ENCODE measurements at places on chromosomes 5 and 9.

GRCh38 chr9:136193891-136194279, 11.0 kb downstream of the LHX3 start:
- DNase-seq = no peak

GRCh38 chr9:74644023-74644422, 146.9 kb downstream of the RORB start:
- DNase-seq = no peak

- DNase-seq = no peak
These were observed 116.9 kb downstream of the NPR3 start for GRCh38 chr5:32827981-32828380.

DNA sequence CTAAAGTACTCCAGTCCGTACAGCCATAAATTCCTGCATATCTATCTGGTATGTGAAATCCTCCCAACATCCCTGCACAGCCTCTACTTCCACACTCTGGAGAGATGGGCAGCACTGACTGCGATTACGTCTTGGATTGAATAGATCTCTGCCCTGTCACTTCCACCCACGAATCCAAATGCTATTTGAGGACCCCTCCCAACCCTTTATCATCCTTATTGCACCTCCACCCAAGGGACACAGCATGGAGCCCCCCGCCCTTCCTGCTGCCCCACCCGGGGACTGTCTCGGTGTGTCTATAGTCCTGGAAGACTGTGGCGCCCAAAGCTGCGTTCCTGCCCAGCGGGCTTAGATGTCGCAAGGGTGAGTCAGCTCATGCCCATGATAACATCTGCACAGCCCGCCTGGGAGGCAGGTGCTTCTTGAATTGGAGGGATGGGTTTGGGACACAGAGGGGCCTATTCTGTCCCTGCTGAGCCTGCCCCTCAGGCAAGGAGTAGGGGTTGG, 105.7 kb upstream of the HAND1 start:
- DNase-seq = peak; percentile 91

DNA sequence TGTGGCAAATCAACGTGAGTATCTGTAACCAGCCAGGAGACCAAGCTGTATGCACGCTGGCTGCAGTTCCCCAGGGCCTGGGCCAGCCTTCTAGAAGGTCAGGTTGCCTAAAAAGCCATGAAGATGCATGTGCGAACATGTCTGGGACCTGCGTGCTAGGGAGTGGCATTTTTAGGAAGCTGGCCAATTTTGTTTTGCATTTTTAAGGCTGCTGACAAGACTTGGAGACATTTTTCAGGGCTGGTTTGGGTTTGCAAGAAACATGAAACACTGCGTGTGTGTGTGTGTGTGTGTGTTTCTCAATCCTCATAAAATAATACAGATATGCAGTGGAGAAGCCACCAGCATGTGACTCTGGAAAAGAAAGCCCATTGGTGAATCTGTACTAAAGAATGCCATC, 5.1 kb downstream of the TGFBI start:
- DNase-seq = no peak

GRCh38 chr9:76290555-76290954, 103.7 kb downstream of the RFK start:
- no peak for DNase-seq

- DNase-seq = no peak
These were observed 303.0 kb upstream of the CDH9 start for GRCh38 chr5:27341342-27341741.

- DNase-seq = no peak
These were observed 2.8 kb downstream of the DCAF12 start for GRCh38 chr9:34123682-34124081.

- no peak for DNase-seq
These were observed 134.2 kb downstream of the KCNIP1 start for GRCh38 chr5:170638051-170638450.

DNA sequence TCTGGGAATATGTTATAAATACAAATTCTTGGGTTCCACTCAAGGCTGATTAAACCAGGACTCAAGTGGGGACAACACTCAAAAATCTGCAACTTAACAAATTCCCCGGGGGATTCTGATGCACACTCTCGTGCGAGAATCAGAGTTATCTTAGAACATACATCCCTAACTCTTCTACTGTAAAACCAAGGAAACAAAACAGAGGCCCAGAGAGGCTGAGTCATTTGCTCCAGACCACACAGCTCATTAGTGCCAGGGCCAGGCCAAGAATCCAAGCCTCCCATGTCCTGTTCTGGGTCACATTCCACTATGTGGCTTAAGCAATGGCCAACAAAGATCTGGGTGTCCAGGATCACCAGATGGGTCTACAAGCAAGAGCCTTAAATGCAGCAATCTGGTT, 166.0 kb downstream of the ADAMTS12 start:
- no peak for DNase-seq

DNA sequence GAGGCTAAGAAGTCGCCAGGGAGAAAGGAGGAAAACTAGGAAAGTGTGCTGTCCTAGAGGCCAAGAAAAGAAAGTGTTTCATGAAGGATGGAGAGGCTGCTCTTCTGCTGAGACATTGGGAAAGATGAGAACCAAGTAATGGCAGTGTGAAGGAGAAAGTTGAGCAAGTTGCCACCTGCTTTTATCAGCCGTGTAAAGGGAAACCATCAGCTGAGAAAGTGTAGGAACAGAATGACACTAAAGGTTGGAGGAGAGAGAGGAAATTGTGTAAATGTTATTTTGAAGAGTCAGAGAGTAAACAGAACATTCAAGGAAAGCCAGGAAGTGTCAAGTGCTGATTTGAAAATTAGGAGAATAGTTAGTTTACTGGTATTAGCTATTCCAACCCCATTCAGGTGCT, 125.0 kb downstream of the CEMIP2 start:
- no peak for DNase-seq

GRCh38 chr5:143316337-143316736, 87.1 kb downstream of the NR3C1 start:
- no peak for DNase-seq

GRCh38 chr5:157198277-157198986, 17.8 kb downstream of the ITK start:
- no peak for DNase-seq

DNA sequence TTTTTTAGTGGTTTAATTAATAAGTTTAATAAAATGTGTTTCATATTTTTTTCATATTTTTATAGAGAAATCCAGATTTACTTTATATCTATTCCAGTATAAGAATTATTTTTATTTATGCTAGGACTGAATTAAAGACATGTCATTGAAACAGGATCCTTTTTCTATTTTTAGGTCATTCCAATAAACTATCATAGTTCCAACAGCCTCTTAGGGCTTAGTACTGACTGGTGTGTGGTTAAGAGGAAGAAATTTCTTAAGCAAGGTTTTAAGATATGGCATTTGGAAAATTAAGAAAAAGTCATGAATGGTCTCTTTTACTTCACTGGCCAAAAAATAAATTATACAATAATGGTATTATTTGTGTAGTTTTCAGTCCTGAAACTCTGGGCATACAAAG, 31.2 kb upstream of the PRR16 start:
- no peak for DNase-seq

- DNase-seq = peak; percentile 80
These were observed 20.8 kb downstream of the OBP2B start for GRCh38 chr9:133188006-133188842.

DNA sequence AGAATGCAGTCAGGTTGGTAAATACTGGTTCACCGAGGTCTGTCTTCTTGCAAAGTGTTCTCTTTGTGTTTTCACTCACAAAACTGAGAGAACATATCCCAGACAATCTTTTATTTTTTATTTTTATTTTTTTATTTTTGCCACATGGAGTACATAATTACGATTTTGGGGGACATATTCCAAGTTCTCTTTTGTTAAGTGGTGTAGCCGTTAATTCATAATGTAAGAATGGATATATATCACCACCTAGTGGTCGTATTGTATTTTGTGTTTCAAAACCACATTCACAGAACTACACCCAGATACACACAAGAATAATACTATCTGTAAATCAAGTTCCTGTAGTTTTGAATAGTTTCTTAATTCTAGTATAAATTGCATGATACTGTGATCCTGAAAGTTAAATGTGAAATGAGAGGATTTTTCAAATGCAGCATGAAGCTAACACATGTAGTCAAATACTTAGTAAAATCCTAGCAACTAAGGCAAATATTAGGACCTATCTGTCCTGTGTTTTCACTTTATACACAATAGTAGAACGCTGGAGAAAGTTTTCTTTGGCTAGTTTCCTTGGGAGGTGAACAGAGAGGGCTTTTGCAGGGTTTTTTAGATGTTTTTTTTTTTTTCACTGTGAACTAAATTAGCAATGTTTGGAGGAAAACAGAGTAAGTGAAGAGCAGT, 92.7 kb downstream of the VCAN start:
- no peak for DNase-seq

- DNase-seq = no peak
These were observed 108.3 kb upstream of the MSX2 start for GRCh38 chr5:174616036-174616435.

DNA sequence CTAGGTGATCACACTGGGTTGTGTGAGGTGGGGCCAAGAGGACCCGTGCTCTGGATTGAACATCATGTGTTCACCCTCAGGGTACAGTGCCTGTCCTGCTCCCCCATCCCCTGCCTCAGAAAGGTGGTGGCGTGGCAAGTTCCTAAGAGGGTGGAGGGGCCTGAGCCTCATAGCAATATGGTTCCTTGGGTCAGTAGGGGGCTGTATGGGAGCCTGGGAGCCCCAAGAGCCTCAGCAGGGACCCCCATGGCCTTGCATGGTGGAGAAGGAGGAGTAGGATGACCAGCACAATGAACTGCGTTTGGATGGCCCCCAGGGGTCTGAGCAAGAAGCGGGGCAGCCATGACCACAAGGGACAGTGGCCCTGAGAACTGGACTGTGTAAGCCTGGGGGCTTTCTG, 89.6 kb upstream of the SHB start:
- no peak for DNase-seq

GRCh38 chr5:39024005-39024404, 50.2 kb downstream of the RICTOR start:
- DNase-seq = no peak

GRCh38 chr5:53259176-53259575, 149.6 kb upstream of the MOCS2 start:
- DNase-seq = no peak

DNA sequence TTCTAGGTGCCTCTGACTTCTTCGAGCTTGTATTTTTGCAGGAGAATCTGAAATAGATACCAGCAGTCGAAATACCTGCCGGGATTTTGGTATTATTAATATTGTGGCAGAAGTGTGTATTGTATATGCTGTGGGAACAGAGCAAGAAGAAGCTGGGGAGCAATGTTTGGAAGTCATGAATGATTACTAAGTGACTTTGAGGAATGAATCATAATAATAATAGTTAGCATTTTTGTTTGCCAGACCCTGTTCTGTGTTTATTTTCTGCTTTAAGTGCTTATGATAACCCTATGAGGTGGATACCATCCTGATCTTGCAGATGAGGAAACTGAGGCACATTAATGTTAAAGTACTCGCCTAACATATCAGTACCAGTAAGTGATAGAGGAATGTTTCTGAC, 32.4 kb downstream of the RAB24 start:
- no peak for DNase-seq

GRCh38 chr5:128318691-128319090, 219.4 kb downstream of the FBN2 start:
- DNase-seq = no peak

DNA sequence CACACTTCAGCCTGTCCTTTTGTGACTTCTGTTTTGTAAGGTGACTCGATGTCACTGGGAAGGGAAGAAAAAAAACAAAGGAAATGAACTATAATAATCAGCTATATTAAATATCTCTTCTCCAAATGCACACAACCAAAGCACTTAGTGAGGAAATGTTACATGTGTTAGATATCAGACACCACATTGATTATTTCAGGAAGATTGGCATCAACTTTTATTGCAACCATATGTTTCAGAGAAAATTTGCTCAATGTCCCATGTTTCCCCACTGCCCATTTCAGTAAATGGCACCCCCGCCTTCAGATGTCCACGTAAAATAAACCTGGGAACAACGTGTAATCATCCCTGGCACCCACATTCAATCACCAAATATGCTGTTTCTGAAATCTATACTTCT, 151.8 kb downstream of the EPB41L4A start:
- DNase-seq = no peak

DNA sequence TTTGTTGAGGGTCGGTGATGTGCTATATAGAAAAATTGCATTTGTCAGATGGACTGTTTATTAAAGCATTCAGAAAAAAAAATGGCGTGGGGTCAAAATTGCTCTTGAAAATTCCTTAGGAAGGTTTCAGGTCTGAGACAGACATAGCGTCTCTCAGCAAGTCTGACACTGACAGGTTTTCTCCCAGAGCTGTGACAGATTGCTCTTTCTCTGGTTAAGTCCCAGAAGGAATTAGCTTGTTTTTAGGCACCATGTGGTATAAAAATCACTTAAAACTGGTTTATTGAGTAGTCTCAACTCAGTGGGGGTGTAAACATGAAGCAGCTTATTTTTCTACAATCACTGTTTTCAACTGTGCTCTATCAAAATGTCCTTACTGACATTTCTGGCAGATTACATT, 1379.8 kb downstream of the MAT2B start:
- no peak for DNase-seq

GRCh38 chr9:131169563-131170240, 44.3 kb downstream of the NUP214 start:
- DNase-seq = no peak

- no peak for DNase-seq
These were observed 10.7 kb downstream of the STK32A start for GRCh38 chr5:147245381-147246165.

GRCh38 chr5:58043032-58043945, 416.6 kb downstream of the PLK2 start:
- DNase-seq = peak; percentile 8

DNA sequence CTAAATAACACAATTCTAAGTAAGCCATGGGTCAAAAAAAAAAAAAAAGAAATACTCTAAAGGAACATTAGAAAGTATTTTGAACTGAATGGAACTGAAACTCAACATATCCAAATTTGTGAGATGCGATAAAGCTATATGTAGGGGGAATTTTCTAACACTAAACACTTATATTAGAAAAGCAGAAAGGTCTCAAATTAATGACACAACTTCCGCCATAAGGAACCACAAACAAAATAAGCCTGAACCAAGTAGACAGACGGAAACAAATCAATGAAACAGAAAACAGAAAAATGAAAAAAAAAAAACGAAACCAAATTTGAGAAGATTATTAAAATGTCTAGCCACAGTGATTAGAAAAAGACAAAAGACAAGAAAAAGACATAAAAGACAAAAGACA, 39.9 kb downstream of the ADAMTS6 start:
- no peak for DNase-seq

DNA sequence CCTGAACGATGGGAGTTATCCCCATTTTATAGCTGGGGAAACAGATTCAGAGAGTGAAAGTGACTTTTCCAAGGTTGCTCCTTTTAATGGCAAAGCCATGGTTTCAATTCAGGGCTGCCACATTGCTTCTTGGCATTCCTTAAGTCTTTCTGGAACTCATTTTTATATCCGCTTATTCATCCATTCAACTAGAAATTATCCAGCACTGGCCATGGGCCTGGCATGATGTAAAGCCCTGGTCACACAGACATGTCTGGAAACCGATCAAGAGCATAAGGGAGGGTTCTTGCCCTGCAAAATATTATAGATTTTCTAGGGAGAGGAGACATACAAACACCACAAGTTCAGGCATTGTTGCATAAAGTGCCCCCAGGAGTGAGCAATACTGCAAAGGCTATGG, 43.0 kb upstream of the COL15A1 start:
- no peak for DNase-seq

- no peak for DNase-seq
These were observed 95.0 kb downstream of the ATG10 start for GRCh38 chr5:82066791-82067190.

- DNase-seq = no peak
These were observed 675.4 kb upstream of the DMAC1 start for GRCh38 chr9:8474937-8475336.

- DNase-seq = no peak
These were observed 339.5 kb downstream of the PDE4D start for GRCh38 chr5:59553992-59554391.

Data from ELF-1 (cell line).